ENCODE measurements at places on chromosomes 4 and X.

GRCh38 chr4:144410230-144410783, 235.6 kb upstream of the HHIP start:
- DNase-seq: no peak

DNA sequence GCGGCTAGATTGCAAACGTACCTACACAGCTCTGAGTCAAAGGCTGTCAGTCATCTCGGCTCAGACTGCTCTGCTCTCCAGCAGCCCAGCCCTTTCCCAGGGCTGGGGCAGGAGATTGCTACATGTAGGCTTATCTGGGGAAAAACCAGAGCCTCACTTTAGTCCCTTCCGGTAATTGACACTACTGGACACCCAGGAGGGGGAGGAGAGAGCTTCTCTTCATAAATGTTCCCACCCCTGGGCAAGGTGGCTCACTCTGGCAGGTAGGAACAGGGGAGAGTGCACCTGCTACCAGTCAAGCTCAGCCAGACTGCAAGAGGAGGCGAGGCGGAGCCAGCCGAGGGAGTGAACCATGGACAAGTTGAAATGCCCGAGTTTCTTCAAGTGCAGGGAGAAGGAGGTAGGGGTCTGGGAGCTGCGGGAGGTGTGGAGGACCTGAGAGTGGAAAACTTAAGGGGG, at the start of gene SLC6A14:
Gene SLC6A14, plus strand, starts transcription at position 249 of the 459 bp plus-strand sequence. Its CDS starts 104 bp downstream, at position 353.
- no peak for DNase-seq

- no peak for DNase-seq
These were observed 811 bp upstream of the SLC25A5 start for GRCh38 chrX:119467433-119467832.

GRCh38 chr4:143082701-143083100, 102.0 kb upstream of the USP38 start:
- DNase-seq: no peak

DNA sequence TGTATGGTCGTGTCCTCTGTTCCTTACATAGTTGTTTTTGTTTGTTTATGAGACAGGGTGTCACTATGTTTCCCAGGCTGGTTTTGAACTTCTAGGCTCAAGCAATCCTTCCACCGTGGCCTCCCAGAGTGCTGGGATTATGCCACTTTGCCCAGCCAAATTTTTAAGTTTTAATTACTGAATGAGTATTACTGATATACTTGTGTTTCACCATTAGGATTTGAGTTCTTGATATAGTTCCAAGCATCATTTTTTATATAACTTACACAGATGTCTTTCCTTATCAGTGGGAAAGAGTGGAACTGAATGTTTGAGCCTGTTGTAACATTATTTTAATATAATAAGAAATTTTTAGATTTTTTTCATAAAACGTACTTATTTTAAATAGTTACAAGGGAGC, 20.4 kb downstream of the TMEM165 start:
- no peak for DNase-seq

DNA sequence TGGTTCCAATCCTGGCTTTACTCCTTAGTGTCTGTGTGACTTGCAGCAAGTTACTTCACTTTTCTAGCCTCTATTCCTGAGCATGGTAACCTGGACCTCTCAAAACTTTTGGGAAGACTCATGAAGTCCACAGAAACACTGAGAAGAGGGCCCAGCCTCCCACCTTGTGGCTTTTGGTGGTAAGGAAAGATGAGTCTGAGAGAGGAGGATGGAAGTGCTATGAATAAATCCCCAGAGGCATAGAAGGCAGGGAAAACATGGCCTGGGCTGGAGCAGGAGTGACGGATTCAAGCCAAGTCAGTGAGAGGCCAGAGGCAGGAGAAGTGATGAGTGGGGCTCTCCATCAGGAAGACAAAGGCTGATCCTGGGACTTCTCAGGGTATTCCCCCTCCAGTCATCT, 10.9 kb upstream of the MAGEA4 start:
- DNase-seq: peak; percentile 43

- no peak for DNase-seq
These were observed at the start of gene CD38 for GRCh38 chr4:15778289-15779241. Gene CD38 (plus strand): TSS chr4:15778328. CDS start chr4:15778415, 87 bp downstream.

DNA sequence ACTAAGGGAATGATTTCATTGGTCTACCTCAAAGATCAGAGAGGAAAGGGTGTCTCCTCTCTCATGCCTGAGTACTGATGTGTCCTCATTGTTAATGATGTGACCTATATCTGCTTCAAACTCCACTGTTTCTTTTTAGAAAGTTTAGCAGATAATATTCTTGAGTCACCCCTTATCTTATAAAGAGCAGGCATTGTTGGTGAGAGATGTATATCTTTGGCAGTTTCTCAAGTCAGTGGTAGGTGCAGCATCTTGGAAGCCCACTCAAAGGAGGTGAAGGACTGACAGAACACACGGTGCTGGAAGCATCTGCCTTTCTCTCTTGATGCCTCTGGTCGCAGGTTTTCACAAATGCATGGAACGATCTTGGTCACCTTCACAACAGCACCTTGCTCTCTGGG, 71.2 kb downstream of the ZNF518B start:
- DNase-seq: no peak

- DNase-seq: no peak
These were observed 166.9 kb upstream of the KLF3 start for GRCh38 chr4:38497121-38497520.

- no peak for DNase-seq
These were observed 121.9 kb upstream of the PDLIM3 start for GRCh38 chr4:185657183-185657582.

DNA sequence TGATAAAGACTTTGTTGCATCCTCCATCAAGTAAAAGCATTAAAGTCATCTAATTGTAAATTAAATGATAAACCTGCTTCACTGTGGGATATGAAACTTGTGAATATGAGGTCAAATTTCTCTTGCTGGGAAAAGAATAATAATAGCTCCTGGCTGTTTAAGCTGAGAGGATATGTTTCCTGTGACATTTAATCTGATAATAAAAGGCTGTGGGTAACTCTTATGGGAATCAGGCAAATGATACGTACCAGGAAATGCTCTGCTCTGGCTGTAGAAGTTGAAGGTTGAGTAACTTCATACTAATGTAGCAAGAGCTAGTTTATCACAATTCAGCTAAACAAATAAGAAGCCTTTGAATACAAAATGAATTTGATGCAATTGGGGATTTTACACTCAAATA, 574.6 kb downstream of the RAPGEF2 start:
- DNase-seq: no peak

DNA sequence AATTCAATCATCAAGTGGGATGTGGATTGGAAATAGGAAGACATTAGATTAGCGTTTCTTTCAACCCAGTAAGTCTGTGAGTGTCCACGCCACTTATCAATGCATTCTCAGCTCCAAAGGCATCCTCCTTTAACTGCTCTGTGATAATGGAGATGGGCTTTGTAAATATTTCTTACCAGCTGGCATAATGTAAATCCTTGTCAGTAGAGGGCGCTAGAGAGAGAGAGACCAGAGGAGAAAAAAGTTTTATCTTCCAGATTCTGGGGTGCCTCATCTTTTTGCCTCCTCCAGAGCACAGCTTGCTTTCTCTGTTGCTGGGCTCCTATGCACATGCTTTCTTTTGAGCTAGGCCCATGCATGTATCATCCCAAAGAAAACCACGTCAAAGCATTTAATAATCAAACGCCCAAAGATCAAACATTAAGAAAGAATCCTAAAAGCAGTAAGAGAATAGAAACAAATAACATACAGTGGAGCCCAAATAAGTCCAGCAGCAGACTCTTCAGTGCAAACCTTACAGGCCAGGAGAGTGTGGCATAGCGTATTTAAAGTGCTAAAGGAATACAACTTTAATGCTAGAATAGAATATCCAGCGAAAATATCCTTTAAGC, 9.6 kb upstream of the MTMR1 start:
- peak; percentile 38 for DNase-seq

- DNase-seq: peak; percentile 83
These were observed 54.9 kb downstream of the MAGEB17 start for GRCh38 chrX:16222151-16222550.

DNA sequence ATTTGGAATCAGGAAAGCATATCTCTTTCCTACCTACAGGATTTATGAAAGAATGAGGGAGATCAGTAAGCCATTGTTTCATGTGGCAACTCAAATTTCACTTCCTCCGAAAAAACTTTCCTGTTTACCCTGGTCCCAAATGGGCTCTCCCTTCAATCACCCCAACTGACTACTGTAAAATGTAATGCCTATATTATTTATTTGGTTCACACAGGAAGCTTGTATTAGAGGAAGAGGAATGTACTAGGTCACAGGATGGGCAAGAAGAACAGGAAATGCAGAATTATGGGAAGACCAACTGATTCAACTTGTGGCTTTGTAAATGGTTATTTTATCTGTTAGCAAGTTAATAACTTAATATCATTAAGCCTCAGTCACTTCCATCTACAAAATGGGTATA, 23.1 kb downstream of the COL4A6 start:
- no peak for DNase-seq

DNA sequence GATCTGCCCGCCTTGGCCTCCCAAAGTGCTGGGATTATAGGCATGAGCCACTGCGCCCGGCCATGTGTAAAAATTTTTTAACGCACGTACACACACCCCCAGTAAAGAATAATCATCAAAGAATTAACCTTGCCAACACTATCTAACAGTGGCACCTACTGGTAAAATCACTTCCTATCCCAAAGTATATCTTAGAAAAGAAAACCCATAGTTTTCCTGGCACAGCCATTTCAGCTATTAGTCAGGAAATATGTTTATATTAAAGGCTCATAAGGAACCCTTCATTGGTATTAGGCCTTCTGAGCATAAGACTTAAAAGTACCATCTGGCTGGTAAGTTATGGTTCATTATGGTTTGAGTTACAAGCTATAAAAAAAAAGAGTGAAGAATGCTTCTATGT, 14.1 kb downstream of the S100G start:
- peak; percentile 55 for DNase-seq

DNA sequence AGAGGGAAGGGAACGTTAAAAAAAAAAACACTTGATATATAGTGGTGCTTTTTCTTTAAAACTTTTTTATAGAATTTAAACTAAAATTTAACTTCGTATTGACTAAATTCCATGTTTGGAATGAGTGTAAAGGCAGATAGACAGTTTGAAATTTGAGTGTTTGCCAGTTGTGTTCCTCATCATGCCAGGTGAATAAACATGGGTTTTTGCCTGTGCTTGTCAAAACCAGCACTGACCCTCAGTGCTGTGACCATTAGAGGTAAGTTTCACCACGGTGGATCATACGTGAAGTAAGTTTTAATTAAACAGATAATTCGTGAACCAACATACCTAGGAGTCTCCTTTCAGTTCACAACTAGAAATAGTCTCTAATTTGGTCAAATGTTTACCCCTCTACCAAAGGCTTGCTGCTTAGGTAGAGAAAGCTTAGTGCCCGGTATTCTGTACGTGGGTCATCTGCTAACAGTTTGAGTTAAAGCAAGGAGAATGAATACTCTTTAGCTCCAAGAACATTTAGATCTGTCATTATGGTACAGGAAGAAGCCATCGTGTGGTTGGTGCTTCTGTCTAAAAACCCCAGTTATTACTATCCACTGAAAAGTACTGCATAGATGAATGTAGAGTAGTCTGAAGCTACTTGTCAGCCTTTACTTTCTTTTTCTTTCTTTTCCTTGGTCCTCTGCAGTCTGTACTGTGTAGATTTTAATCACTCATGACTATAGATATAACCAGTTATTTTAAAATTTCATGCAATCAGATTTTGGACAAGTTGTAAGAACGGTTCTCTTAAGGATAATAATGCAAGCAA, 32.7 kb downstream of the KIAA0232 start:
- no peak for DNase-seq

- DNase-seq: no peak
These were observed 1291.0 kb downstream of the ARAP2 start for GRCh38 chr4:34953145-34953799.

DNA sequence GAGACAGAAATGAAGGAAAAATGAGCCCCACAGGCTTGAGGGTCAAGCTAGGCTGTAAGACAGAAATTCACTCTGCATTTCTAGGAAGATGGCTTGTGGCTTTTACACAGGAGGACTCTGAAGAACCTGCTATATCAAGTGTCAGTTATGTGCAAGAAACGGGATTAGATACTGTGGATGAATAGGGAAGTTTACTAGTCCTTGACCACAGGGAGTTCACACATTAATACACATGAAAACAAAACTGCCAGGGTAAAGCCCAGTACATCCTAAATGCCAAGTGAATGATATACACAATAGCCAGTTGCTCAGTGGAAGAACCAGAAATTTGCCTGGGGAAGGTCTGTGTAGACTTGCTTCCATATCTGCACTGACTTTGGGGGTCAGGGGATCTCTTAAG, 53.5 kb downstream of the TMEM131L start:
- DNase-seq: no peak

DNA sequence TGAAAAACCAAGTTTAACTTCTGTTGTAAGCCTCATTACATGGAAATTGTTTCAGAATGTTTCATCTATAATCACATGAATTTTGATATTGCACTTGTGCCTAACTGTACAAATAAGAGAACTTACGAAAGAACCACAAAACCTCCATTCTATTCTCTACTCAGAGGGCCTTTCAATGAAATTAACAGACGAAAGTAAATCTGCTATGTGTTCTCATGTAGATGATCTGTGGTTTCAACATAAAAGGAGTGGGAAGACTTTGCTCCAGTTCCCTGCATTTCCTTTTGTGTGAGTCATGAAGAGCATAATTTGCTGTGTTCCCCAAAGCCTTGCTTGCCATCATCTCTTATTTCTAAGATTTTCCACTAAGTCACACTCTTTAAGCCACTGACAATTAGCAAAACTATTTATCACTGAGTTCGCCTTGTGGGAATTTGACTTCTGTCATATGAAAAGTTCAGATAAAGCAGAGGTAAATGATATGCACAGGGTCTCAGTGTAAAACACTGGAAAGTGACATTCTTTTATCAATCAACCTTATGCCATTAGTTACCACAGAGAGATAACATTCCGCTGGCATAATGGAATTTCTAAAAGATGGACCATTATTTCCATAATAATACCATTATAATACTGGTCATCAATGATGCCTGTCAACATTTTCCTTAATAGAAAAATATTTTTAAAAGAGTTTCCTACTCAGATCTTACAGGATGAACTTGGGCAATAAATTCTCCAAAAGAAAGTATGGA, 329.8 kb downstream of the NR3C2 start:
- peak; percentile 80 for DNase-seq

DNA sequence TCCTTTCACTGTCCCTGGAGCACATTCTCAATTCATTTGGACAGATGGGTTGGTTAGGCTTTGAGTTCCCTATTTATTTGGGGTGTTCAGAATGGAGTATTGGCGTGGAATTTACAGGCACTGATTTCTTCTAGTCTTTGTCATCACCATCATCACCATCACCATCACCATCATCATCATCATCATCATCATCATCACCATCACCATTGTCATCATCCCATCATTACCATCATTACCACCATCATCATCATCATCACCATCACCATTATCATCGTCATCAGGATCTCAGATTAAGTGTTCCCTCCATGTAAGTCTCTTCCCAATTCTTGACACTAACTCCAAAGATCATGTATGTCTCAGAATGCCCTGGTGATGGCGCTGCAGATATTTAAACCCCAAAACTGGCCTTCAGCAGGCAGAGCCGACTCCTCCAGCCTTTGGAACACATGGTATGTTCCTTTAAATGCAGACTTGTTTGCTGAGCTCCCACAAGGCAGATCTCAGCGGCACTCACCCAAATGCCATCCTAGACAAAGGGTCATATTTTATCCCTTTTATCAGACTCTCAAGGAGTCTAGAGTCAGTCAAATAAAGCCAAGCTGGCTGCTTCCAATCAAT, 19.8 kb upstream of the FAM9A start:
- peak; percentile 9 for DNase-seq

- peak; percentile 63 for DNase-seq
These were observed 17.7 kb downstream of the IQSEC2 start for GRCh38 chrX:53263597-53264094.

Data from fibroblast of upper back skin (primary cell).